ENCODE measurements at places on chromosomes 6 and 20.

DNA sequence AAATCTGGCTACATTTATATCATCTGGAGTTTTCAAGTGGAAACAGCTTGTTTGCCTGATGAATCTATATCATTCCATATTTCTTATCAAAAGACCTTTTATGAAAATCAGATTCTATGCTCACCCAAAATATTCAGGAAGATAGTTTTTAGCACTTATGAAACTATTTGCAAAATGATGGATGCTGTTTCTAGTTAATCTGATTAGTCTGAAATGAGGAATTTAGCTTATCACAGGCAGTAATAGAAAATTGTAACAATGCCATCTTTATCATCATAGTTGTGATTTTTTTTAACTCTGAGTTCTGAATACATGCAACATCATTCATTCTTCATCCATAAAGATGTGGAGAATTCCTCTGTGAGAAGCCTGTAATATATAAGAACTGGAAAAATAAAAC is 229.7 kb downstream of the PLCB1 start:
- no peak for DNase-seq

GRCh38 chr6:28401172-28401571 is 1.6 kb upstream of the ZSCAN12 start:
- DNase-seq: no peak

DNA sequence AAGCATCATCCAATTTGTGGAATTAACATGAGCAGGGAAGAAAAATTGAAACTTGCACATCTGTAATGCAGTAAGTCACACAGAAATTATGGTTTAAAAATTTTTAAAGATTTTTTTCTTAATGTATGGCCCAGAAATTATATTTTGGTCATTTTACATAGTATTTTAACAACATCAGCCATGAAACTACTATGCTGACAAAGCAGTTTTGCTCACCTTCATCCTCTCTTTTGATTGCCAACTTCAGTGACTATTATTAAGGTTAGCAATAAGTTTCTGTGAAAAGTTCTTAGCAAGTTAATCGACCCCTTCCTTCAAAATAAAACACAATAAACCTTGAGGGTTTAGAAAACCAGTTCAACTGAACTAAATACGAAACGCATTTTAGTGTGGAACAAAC is 1347.0 kb downstream of the EPHA7 start:
- DNase-seq: no peak

- no peak for DNase-seq
Observed at GRCh38 chr6:154984146-154984545, 11.0 kb upstream of the TIAM2 start.

Data from stimulated activated CD4-positive, alpha-beta T cell treated with anti-CD3 and anti-CD28 coated beads, Interleukin-4, amount 100 ng/mL, for 4 hours (primary cell).